Fibroblast of skin of back (primary cell): ENCODE measurements at places on chromosomes 12 and 14.

DNA sequence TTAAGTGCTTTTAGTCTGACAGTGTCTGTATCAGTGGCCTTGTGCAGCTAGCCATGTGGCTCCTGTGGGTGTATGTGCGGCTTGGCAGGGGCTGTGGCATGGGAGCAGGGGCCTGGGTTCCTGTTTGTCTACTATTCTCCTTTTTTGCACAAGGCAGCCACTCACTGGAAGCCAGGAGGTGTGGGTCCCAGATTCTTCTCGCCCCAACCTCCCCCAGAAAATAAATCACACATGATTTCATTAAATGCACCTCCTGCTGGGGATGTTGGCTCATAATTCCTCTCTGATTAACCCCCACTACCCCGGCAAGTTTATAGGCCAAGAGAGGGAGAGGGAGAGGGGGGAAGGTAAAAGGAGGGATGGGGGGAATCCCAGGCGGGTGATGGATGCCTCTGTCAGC is 17.6 kb downstream of the CALCOCO1 start:
- DNase-seq: no peak

DNA sequence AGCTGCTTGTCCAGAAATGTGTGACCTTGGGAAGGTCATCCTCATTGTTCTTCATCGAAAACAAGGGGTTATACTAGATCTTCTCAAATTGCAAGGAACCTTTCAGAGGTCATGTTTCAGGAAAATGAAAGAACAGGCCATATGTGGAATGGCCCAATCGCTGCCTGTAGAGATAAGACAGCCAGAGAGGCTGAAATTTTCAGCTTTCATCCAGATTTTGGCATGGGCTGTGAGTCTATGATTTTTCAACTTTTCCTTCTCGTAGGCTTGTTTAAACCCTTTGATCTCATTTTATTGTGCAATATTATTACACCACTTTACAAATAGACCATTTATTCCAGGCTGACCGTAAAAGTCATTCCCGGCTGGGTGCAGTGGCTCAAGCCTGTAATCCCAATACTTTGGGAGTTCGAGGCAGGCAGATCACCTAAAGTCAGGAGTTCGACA is 17.1 kb upstream of the ATXN2 start:
- no peak for DNase-seq

DNA sequence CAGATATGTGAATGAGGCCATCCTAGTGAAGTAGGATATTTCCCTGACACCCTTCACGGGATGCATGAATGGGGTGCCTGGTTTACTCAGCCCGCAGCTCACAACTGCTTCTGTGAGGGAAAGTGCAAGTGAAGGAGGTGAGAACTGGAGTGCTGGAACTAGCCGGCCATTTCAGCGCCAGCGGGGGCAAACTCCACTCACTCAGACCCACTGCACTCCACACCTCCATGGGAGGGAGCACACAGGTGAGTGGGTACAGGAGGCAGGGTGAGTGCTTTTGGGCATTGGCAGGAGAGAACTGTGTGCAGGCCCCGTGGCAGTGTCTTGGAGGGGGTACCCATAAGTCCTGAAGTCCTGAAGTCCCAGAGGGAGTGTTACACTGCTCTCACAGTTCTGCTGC is 1008.4 kb downstream of the SLC6A15 start:
- no peak for DNase-seq

GRCh38 chr12:50625029-50625925 is 120.5 kb downstream of the DIP2B start:
- DNase-seq: peak; percentile 57

GRCh38 chr12:123599721-123600120 is 2.2 kb upstream of the DDX55 start:
- no peak for DNase-seq

- DNase-seq: no peak
Observed at GRCh38 chr12:2961705-2962104, 2.5 kb downstream of the TEAD4 start.

GRCh38 chr14:67335781-67336180 is 23.8 kb downstream of the ATP6V1D start:
- no peak for DNase-seq

GRCh38 chr14:58740379-58740935 is 102.7 kb downstream of the DACT1 start:
- DNase-seq: no peak

DNA sequence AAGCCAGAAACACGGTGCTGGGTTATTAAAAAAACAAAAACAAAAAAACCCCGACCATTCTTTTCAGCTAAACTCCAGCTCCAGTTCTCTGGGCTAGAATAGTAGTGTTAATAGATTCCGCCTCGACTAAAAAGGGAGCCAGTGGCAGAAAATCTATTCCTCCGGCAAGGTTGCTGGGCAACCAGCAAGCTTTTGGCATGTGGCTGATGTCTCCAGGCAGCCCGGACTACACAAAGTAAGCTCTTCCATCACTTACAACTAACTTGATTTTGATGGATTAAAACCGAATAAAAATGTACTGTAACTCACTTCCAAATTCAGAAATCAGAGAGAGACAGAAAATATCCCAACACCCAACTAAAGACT is 126.4 kb upstream of the FOXN3 start:
- DNase-seq: no peak

DNA sequence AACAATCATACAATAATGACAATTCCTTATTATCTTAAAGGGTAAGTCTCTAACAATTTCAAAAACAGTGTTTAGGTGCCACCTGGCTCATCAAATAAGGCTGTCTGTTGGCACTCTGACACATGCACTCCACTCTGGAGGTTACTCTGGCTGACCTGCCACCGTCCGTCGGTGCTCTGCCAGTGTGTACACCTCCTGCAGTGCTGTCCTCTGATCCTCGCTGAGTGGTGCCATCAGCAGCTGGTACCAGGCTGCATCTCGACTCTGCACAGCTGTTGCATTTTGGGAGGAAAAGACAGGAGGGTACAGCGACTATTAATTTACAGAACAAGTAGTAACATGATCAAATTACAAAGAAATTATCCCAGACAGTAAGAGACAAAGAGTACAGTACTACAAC is 63.9 kb downstream of the IPO8 start:
- DNase-seq: no peak

DNA sequence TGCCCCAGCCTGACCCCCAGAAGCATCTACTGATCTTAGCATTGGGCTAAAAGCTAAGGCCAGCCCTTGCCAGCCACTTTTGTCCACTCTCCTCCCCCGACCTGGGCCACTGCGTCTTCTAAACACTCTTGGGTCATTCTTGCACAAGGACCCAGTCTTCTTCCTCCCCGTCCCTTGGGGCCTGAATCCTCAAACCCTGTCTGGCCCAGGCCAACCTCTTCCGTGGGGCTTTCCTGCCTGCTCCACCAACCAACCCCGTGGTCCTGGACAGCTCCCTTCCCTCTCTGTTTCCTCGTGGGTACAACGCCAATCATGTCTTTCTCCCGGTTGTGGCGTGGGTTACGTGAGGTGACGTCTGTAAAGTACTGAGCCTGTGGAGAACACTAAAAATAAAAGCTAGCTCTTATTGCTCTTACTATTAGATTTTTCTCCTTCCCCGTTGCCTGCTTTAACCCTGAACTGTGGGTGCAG is 21.5 kb downstream of the FAM222A start:
- no peak for DNase-seq

DNA sequence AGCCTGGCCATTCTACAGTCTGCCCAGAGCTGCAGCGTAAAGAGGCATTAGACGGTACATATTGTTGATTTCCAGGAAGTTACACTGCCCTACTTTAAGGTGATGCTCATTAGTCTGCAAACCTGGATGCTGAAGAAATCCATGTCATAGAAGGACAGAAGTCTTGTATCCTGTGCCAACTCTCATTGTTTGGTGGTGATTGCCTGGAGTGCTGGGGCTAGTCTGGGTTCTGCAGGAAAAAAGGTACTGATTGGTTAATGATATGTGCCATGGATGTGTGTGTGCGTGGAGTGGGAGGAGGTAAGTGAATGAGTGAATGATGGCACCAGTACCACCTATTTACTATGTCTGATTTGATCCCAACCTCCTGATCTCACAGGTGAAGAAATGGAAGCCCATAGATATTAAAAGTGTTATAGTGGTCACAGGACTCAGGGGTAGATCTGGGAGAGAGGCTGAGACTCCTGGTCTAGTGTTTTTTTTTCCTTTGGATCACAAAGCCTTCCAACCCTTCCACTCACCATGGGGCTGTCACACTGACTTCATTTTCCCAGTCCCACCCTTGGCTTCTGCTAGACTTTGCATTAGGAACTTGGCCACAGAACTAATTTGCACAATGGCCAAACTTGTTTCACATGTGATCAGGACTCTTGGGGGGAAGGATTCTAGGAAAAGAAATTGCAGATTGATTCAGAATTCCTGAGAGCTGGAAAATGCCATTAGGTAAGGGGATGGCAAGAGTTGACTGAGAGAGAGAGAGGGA is 96.1 kb downstream of the TMX1 start:
- no peak for DNase-seq

DNA sequence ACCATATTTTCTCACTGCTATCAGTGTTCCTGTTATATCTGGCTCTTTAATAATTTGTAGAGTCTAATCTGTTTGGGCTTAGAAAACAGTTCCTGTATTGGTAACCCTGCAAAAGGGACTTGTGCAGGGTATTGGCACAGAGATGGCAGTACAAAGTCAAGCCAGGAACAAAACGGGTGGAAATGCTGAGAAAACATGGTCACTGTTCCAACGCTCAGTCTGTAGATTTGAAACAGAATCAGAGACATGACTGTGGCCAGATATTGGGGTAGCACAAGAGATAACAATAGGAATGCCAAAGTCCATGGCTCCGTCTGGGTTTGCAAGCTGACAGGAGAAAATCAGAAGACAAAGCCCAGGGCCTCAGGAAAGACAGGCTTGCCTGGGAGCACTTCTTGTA is 290.7 kb upstream of the PDE3A start:
- no peak for DNase-seq
